Fibroblast of the aortic adventitia (primary cell): ENCODE measurements at places on chromosomes 4 and X. TPM values are rescaled to one million over a fixed set of nuclear protein-coding genes. Genes with fewer than 3 reads are reported as not detected.
A peak's percentile ranks its signal among the peaks of the same experiment; 100 is the strongest.

KLHL13 gene
- total RNA-seq = 0.82 and 7.2 TPM in 2 replicates

DSPP gene
- not detected in 2 replicates for total RNA-seq

GRCh38 chr4:141705048-141705746, 68.8 kb downstream of the IL15 start:
- DNase-seq = no peak

DNA sequence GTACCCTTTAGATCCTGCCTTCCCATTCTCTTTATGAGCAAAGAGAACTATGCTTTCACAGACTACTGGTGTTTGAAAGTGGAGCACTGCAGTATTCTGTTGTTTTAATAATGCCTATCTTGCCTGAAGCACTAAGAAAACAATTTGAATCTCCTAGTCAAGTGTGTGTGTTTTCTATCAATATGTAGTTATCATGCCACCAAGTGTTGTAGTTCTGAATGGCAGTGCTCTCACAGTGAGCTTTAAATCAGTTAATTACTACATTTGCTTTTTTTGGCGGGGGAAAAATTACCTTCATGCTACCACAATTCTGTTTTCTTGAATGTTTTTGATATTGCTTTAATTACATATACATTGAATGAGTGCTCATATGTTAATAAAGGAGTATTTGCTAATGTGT, 143.6 kb upstream of the FAM47A start:
- no peak for DNase-seq

DNA sequence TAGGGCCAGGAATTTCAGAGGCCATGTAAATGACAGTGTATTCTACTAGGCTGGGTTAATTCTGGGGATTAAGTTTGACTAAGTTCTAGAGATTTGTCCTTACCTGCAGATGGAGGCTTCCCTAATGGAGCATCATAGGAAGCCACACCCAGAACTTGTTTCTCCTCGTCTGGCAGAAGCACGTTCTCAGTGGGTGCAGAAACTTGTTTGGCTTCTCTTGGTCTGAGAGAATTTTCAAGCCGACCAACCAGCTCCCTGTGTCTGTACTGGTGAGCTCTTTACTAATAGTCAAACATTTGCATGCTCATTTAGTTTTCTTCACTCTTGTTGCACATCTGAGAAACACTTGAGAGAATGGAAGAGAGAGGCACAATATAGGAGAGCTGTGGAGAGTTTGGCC, 907 bp upstream of the ATP10D start:
- no peak for DNase-seq

DDX53 gene
- not detected in 2 replicates for total RNA-seq

HMGN5 gene
- 2.0 TPM in 2 replicates for total RNA-seq

GPR34 gene
- total RNA-seq = not detected in 2 replicates

- DNase-seq = no peak
Observed at GRCh38 chr4:113462286-113462685, 299.3 kb downstream of the CAMK2D start.

- DNase-seq = no peak
Observed at GRCh38 chrX:51421972-51422597, 74.3 kb downstream of the NUDT11 start.

GRCh38 chr4:134117392-134118183, 84.0 kb downstream of the PABPC4L start:
- no peak for DNase-seq

GABRG1 gene
- not detected in 2 replicates for total RNA-seq

- DNase-seq = peak; percentile 65
Observed at GRCh38 chr4:53558065-53558801, 33.1 kb downstream of the LNX1 start.

DNA sequence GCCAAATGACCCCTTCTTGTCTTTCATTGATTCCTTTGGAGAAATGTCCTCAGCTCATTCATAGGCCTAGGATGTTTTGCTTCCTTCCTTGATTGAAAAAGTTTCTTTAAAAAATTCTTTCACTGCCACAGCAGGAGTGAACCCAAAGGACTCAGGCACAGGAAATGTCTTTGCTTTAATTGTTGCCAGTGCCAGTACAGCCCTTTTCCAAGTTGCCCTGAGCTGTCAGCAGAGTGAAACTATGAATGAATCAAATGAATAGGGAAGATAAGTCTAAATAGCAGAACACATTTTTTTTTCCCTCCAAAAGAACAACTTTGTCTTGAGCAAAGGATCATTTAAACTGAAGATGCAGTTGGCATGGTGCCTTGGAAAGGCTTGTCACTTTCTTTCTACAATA, 63.8 kb upstream of the SLC4A4 start:
- no peak for DNase-seq

- no peak for DNase-seq
Observed at GRCh38 chrX:24002167-24002566, 24.8 kb downstream of the KLHL15 start.
